ENCODE measurements at places on chromosomes 2 and 18.
A peak's percentile ranks its signal among the peaks of the same experiment; 100 is the strongest.

DNA sequence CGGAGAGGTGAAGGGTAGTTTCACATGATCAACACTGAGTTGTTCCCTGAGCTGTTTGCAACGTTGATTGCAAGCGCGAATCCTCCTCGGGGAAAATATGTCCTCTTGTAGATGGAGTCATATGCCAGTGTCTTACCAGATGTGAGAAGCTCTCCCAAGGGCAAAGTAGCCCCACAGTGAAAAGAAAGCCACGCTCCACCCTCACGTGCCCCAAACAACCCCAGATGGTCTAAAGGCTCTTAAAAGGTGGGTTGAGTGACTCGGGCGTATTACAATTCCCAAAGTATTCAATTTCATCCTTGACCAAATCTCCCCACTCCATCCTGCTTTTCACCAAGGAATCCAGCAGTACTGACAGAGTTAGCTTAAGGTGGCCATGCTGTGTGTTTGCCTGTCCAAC, 332.1 kb upstream of the SOX11 start:
- DNase-seq = no peak

DNA sequence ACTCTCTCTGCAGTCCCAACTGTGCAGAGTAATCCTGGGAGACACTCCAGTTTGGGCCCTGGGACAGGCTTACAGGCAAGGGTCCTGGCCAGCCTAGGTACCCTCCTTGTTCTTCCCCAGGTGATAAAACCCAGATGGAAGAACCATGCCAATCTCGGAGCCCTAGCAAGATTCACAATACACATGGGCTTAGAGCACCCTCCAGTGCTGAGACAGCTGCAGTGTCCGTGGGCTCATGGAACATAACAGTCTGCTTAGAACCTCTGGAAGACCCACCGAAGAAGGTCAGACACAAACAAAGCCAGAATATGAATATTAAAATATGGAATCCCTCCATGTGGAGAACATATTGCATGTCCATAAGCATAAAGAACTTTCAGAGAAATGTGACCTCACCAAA, 568.1 kb downstream of the KCNJ3 start:
- DNase-seq = no peak

DNA sequence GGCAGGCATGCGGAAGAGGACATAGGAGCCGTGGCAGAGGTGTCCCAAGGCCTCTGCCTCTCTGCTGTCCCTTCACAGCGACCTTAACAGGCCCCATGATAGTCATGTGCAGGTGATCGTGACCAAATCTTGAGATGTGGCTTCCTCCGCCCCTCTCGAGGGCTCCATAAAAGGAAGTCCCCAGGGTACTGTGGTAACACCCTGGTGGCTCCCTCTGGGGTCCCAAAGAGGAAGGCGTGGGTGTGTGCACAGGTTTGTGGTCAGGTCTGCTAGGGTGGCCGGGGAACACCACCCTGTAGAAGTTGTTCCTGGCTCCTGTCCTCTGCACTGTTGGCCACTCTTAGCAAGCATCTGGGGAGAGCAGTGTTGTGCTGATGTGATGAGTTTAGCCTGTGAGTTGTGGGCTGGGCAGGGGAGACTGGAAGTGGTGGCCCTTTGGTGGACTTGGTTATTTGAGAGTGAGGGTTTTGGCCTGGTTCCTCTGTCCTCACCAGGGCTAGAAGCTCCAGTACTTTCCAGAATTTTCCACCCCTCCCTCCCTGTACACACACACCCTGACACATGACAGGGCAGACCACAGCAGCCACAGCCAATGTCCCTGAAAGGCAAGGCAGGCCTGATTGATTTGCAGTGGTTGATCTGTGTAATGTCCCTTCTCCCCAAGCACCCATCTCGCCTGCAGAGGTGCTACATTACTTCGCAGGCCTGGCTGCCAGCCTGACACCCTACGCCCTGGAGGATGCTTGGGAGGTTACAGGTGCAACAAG, 68.9 kb upstream of the BOD1L2 start:
- no peak for DNase-seq

DNA sequence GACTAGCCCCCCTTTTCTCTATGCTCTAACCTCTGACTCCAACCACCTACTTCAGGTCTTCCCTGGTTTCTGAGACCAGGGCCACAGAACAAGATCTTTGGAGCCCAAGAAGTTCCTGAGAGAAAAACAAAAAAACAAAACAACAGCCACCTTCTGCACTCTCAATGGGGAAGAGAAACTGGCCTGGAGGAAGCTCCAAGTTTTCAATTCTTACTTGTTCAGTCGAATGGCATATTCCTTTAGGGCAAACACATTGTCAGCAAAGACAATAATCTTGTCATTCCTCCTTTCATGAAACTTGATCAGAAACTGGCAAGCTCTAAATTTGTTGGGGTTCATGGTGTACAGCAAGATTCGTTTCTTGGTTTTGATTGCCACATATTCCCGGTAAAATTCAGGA, 15.0 kb downstream of the ERCC3 start:
- no peak for DNase-seq

- peak; percentile 28 for DNase-seq
Measured at GRCh38 chr2:158936978-158937377, 31.5 kb upstream of the TANC1 start.

GRCh38 chr2:106343274-106343673, 124.9 kb downstream of the RGPD3 start:
- DNase-seq = no peak

- DNase-seq = no peak
Measured at GRCh38 chr2:1321321-1321720, 91.9 kb upstream of the TPO start.

- DNase-seq = no peak
Measured at GRCh38 chr18:45282101-45282812, 333.0 kb upstream of the SLC14A2 start.

GRCh38 chr18:7626922-7627440, 59.9 kb downstream of the PTPRM start:
- peak; percentile 41 for DNase-seq

- no peak for DNase-seq
Measured at GRCh38 chr2:150909613-150910012, 352.1 kb downstream of the RBM43 start.

DNA sequence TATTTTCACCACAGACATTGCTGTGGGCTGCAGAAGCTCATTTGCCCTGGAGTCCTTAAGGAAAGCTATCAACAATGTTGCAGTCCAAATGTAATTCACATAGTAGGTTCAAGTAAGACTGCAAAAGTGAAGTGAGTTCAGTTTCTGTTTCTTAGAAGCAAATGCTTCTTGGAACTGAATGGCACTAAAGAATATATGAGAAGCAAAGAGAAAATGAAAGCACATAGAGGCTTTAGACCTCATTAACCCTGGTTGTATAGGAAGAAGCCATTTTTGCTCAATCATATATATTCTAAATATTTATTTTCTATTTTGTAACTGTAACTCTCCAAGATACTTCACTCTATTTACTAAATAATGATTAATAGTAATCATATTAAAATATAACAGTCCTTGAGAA, 292.0 kb downstream of the ZNF804A start:
- DNase-seq = no peak

- no peak for DNase-seq
Measured at GRCh38 chr18:49015886-49016647, 65.3 kb upstream of the SMAD7 start.

DNA sequence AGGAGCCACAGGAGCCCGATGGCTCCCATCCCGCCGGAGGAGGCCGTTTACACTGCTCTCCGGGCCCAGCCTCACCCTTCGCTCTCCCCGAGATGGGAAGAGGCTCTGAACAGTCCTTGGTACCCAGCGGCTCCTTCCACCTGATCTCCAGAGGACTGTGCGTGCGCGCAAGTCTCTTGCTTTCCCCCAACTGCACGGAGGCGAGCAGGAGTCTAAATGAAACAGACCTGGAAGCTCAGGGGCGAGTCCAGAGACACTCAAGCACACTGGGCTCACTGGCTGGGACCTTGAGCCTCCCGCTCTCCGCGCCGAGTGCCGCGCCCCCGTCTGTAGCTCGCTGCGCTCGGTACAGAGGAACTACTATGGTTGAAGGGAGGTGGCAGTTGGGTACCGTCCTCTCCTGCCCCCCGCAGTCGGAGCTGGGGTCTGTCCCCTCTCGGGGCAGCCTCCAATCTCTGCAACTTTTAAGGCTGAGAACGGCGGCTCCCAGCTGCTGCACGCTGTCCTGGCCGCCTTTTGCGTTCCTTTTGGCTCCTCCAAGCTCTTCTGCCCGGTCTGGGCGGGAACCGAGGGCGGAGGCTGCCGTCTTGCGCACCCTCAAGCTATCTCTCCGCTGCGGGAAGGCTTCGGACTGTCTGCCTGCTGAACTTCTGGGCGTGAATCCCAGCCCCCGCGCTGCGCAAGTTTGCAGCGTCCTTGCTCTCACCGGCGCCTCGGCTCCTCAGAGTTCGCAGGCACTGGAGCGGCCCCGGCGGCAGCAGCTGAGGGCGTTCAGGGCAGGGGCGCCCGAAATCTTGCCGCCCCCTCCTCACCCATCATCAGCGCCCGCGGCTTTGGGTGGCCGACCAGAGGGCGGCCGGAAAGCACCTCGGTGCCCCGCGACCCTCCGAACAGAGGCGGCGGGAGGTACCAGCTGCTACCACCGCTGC, 491 bp downstream of the ALK start:
- no peak for DNase-seq

DNA sequence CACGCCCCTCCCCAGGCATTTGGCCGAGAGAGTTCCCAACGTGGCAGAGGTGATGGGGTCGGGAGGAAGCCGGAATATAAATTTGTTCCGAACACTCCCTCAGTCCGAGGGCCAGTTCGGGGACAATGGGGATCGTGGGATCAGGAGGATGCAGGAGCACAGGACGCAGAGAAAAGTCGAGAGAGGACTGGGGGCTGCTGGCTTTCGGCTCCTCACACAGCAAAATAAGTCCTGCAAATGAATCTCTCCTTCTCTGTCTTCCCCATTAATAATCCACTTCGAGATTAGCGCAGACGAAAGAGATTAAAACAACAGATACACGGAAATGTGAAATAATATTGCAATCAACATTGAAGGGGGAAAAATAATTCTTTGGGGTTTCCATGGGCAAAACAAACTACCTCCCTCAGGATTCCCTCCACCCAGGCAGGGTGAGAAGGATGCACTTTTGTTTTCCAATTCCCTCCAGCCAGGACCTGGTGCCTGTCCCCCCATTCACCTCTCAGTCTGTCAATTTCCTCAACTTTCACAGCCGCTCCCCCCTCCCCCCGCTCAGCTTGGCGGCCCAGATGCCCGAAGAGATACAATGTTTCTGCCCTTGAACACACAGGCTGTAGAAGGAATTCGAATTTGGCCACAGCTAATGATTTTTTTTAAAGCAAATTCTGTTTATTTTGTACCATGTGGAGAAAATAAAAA, 3.1 kb upstream of the ZEB2 start:
- no peak for DNase-seq

DNA sequence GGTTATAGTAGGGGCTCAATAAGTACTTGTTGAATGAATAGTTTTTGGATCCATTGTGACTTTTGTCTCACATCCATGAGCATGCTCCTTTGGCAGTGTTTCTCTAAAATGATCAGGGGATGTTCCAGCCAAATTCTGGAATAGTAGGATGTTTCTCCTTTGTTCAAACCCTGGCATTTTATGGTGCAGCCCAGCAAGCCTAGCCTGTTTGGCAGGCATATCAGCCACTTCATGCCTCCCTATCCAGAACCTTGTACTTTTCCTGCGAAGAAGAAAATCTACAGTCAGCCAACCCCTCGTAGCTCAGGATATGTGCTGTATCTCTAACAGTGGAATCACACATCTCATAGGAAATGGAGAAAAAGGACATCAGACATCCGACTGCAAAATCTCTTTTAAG, 27.1 kb upstream of the RPRD1A start:
- no peak for DNase-seq

- DNase-seq = peak; percentile 74
Measured at GRCh38 chr2:85132834-85133637, at the start of gene TCF7L1. TCF7L1 (plus strand) TSS chr2:85133392; CDS start chr2:85133685, 293 bp downstream.

DNA sequence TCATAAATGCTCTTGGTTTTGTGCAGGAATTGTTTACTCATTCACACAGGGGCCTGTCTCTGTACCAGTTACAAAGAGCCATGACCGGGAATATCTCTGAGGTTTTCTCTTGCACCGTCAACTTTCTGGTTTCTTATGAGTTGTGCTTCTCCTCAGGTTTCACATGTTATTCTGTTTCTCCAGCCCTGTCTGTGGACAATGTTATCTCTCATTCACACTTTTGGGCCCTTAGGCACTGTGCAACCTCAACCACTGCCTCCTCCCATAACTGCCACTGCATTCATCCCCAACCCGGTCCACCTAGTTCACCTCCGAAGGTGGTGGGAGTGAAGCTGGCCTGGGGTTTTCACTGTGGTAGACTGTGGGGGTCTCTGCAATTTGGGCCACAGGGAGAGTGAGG, 22.5 kb upstream of the NEDD4L start:
- DNase-seq = no peak

GRCh38 chr18:8458546-8459215, 150.6 kb upstream of the RAB12 start:
- DNase-seq = no peak

DNA sequence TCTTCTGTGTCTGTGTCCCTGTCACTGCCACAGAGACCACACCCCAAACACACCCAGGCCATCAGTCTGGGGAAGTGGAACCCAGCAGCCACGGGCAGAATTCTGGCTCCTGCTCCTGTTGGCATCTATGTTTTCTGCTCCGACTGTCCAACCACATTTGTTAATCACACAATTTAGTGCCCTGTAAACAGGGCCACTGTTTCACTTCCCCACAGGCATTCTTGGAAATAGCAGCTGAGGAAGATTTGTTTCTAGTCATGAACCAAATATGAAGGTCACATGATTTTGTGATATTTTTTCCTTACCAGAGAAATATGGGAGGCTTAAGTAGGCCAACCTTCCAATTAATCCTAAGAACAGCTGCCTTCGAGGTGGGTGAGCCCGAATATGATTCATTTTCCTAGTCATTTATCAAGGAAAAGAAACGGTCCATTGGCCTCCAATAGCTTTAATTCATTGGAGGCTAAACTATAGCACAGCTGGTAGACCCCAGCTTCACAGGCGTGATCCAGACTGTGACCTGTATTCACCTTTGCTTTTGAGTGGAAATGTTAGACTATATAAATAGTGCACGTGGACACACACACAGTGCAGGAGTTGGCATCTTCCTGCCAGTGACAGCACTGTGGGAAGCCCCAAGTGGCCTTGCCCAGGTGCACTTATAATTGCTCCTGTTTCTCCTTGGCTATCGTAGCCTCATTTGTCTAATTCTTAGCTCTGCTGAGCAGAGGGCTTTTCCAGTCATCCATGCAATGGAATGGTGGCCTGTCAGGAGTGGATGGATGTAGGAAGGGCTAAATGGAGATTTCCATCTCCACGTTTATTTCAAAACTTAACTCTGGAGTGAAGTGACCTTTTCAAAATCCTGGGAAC, 267.9 kb downstream of the LPIN1 start:
- DNase-seq = no peak

Data from kidney glomerular epithelial cell (primary cell).